ENCODE measurements at places on chromosomes 16 and 17. TPM values are rescaled to one million over a fixed set of nuclear protein-coding genes. Genes with fewer than 3 reads are reported as not detected.

DNA sequence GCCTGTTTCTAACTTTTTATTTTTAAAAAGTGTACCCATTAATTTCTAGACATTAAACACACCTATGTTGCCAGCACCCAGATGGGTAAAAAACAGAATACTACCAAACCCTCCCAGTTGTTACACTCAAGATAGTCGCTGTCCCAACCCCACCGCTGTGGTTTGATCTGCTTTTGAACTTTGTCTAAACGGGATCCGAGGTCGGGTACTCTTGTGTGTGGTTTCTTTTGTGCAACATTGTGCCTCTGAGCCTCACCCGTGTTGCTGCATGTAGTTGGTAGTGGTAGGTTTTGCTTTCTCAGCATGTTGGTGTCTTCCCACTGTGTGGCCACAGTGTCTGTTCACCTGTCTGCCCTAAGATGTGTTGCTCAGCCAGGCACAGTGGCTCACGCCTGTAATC is 4.3 kb downstream of the KLHL36 start:
- no peak for DNase-seq

DNA sequence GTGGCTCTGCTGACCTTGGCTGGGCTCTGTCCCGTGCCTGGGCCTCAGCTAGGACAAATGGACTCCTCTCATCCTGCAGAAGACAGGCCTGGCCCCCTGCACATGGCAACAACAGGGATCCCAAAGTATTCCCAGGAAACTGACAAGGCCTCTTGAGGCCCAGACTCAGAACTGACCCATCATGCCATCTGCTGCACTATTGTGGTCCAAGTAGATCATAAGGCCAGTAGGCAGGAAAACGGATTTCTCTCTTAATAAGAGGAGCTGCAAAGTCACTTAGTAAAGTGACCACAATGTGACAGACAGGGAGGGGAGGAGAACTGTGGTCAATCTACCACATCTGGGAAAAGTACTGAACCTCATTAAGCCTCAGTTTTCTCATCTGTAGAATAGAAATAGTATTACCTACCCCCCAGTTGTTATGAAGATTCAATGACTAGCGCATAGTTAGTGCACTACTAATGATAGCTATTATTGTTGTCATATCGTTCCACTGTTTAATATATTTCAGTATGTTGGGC is 62.1 kb upstream of the TNRC6A start:
- no peak for DNase-seq

DNA sequence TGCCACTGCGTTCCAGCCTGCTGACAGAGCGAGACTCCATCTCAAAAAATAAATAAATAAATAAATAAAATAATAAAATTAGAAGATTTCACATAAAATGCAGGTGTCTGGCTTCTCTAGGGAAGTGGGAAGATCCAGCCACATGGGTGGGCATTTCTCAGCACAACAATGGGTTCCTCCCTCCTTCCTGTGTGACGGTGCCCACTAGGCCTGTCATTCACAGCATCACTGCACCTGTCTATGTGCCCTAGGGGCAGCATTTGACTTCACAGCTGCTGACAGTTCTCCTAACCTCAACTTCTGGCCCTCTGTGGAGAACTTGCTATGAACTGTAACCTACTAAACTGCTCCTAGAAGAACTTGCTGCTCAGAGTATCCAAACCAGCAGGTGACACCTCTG is 3.0 kb downstream of the ABHD15 start:
- no peak for DNase-seq

DNA sequence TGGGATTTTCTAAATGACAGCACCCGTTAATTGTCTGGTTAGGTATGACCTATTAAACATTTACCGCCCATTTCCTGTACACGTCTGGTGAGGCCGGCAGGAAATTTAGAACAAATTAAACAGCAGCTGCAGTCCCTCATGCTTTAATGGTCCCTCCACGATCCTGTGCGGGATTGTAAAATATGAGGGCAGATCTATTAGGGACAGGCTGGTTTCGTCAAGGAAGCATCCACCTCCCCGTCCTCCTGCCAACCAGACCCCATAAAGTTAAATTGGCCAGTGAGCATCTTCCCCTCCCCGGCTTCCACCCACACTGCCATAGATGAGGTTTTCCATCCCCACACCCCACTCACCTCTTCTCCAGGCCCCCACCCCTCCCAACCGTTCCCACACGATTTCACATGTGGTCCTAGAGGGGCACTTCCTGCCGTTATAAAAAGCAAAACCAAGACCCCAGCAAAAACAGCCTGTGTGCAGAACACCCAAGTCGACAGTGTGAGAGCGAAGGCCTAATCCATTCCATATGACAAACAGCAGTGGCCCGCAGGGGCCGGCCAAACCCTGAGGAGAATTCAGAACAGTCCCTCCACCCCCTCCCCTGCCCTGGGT is 331.9 kb downstream of the FOXL1 start:
- DNase-seq = no peak

DNA sequence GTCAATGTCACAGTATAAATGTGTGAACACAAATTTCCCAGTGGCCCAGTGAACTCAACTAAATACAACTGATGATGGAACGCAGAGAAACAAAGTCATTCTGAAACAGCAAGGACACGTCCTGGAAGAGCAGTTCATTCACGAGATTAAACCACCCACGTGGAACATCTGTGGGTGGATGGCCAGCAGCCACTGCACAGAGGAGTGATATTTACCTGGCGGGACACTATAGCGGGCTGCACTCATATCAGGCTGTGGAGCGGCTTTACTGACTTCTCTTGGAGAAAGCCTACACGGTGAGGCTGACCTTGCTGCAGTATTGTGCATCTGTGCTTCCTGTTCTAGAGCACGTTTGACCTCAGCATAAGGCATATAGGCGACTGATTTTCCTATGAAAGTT is 87.3 kb downstream of the TTC19 start:
- DNase-seq = no peak

- no peak for DNase-seq
Observed at GRCh38 chr17:20040216-20040615, 31.1 kb downstream of the SPECC1 start.

DNA sequence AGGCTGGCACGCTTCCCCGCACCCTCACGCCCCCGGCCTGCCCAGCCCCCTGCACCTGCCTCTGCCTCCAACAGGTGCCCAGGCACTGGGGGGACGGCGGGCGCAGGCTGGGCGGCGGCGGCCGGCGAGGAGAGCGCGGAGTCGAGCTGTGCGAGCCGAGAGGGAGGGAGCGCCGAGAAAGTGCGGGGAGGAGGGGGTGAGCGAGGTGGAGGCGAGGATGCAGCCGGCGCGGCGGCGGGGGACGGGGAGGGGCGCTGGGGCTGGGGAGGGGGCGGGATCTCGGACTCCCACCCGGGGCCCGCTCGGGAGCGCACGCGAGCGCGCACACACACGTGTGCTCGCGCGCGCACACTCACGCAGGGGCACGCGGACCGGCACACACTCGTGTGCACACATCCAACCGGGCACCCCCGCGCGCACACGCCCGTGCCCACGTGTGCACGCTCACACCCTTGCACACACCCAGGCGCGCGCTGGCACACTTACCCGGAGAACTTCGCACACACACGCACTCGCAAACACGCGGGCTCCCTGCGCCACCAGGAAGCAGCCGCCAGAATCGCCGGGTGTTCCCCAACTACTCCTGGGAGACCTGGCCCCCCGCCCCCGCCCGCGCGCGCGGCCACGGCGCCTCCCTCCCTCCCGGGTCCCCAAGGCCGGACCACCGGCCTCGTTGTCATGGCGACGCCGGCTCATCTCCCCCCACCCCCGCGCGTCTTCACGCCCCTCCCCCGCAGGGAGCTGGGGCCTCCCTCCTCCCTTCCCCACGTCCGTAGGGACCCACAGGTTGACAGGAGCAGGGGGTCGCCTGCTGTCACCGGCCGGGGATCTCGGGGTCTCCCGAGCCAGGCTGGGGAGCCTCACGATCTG is at the start of gene DOC2A:
DOC2A (minus strand) TSS at position 184 of the 870 bp plus-strand sequence. CDS start 805 bp downstream, outside the sequence.
- DNase-seq = no peak

DNA sequence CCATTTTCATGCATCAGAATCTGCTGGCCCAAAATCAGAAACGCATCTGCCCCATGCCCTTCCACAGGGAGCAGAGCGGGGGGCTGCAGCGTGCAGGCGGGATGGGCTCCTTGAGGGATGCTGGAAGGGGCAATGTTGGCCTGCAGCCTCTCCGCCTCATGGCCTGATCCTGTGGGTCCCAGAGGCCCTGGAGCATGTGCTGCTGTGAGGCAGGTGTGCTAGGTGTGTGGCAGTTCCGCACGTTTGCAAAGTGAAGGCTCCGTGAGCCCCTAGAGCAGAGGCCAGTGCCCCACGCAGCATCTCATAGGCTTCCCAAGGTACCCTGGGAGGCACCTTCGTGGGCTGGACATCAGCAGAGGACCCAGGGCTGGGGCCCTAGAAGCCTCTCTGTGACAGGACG is 36.4 kb upstream of the CDH15 start:
- DNase-seq = no peak

DNA sequence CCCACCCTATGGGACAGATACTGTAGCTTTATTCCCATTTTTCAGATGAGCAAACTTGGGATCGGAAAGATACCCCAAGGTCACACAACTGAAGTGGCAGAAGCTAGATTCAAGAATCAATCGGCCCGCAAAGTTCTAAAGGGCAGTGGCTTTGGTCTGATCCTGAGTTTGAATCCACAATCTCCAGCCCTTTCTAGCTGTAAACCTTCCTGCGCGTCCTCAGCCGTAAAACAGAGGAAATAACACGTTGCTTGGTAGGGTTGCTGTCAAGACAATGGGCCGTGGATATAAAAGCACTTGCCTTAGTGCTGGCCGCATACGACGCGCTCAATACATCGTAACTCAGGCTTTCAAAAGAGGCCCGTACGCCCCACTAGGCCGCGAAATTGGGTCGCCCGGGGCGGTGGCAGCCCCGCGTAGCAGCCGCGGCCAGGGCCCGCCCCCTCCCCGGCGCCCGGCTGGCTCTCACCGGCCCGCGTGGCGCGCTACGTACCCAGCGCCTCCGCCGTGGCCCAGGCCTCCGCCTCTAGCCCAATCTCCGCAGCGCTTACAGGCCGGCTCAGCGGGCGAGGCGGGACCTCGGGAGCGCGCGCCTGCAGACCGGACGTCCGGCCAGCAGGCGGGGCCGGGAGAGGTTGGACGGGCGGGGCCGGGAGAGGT is at the start of gene DCAKD:
DCAKD (minus strand) TSS at position 573 of the 660 bp plus-strand sequence. CDS start 16,747 bp downstream, outside the sequence.
- peak; percentile 78 for DNase-seq

Gene ASPA
- 27.6 TPM for polyA plus RNA-seq

Gene AXIN2
- polyA plus RNA-seq = 20.3 TPM

Gene CHD3
- 184 TPM for polyA plus RNA-seq

Data from left renal pelvis (tissue), 4 donors.